ENCODE measurements at places on chromosomes 16 and 17.
A peak's percentile ranks its signal among the peaks of the same experiment; 100 is the strongest.

GRCh38 chr17:8120520-8121406 lies 2.4 kb upstream of the ALOXE3 start:
- DNase-seq = peak; percentile 34

- DNase-seq = peak; percentile 52
Observed at GRCh38 chr17:78588258-78589030, 11.2 kb upstream of the DNAH17 start.

- DNase-seq = no peak
Observed at GRCh38 chr16:72985995-72986394, 61.9 kb downstream of the ZFHX3 start.

GRCh38 chr17:65553646-65554552 lies 7.5 kb downstream of the AXIN2 start:
- DNase-seq = no peak

- no peak for DNase-seq
Observed at GRCh38 chr17:36506249-36506826, 19.9 kb downstream of the ZNHIT3 start.

GRCh38 chr17:77375108-77375916 lies 234.5 kb downstream of the SEC14L1 start:
- no peak for DNase-seq

DNA sequence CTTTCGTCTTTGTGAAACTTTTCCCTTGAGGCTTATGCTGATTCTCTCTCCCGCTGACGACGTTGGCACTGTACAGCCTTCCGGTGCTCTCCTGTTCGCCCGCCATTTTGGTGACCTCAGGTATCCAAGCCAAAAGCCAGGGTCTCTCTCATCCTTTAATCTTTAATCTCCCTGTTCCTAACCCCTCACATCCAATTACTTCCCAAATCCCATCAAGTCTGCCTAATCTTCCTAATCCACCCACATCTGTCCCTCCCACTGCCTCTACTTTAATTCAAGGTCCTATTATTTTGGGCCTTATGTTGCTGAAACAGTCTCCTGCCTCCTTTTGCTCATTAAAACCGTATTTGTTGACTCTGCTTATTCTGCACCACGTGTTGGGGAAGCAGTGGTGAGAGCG lies 7.3 kb downstream of the WRAP53 start:
- DNase-seq = no peak

DNA sequence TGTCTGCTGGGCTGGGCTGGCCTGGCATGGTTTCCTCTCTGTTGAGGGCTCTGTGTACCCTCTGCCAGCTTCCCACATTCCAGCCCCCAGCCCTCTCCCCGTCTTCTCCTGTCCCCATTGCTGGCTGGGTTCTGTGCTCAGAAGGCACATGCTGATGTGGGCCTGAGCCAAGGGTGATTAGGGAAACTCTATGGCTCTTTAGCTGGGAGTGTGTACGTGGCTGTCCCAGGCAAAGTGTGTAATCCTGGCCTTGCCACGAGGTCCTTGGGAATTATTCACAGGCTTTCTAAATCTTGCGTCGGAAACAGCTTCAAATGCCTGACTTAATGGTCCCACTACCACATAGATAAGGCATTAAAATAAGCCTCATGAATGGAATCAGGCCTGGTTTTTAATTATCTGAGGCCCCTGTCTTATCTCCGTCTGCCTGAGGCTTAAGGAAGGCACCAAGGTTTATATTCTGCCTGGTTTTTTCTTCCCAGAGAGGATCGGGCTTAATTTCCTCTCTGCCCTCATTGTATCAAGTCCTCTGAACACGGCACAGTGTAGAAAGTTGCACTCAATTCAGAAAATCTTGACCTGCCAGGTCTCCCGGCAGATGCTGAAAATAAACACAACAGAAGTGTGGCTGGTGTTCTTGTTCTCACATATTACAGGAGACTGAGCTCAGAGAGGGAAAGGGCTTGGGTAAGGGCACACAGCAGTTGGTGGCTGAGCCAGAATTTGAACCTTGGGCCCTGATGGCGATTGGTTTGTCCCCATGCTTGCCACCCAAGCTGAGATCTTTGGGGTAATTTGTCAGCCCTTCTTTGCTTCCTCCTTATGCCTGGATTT lies 52.9 kb upstream of the LGALS9 start:
- no peak for DNase-seq

- DNase-seq = no peak
Observed at GRCh38 chr17:32496395-32497073, 9.7 kb downstream of the CDK5R1 start.

GRCh38 chr16:977081-977701 lies 4.4 kb upstream of the SOX8 start:
- DNase-seq = no peak

DNA sequence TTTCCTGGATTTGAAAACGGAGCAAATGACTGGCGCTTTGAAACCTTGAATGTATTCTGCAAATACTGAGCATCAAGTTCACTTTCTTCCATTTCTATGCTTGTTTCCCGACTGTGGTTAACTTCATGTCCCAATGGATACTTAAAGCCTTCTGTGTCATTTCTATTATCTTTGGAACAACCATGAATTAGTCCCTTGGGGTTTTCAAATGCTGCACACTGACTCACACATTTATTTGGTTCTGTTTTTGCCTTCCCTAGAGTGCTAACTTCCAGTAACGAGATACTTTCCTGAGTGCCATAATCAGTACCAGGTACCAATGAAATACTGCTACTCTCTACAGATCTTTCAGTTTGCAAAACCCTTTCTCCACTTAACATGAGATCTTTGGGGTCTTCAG lies 32.3 kb downstream of the BRCA1 start:
- DNase-seq = no peak

DNA sequence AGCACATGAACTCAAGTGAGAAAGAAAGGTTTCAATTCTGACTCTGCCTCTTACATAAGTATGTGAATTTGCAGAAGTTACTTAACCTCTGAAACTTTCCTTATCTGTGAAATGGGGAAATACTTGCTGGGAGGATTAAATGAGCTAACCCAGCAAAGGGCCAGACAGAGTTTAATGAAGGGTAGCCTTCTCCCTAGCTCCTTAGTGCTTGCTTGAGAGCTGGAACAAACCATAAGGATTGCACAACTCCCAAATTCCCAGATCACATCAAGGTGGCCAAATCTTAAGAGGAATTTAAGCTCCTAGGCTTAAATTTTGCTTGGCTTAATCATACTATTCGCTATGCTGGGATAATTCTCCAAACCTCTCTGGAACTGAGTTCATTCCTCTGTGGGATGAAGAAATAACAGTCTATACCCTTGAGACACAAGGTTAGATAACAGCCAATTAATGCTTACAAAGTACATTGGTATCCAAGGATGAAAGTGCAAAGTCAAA lies 11.8 kb upstream of the WSB1 start:
- no peak for DNase-seq

- no peak for DNase-seq
Observed at GRCh38 chr17:16446338-16446983, 31.1 kb downstream of the TRPV2 start.

DNA sequence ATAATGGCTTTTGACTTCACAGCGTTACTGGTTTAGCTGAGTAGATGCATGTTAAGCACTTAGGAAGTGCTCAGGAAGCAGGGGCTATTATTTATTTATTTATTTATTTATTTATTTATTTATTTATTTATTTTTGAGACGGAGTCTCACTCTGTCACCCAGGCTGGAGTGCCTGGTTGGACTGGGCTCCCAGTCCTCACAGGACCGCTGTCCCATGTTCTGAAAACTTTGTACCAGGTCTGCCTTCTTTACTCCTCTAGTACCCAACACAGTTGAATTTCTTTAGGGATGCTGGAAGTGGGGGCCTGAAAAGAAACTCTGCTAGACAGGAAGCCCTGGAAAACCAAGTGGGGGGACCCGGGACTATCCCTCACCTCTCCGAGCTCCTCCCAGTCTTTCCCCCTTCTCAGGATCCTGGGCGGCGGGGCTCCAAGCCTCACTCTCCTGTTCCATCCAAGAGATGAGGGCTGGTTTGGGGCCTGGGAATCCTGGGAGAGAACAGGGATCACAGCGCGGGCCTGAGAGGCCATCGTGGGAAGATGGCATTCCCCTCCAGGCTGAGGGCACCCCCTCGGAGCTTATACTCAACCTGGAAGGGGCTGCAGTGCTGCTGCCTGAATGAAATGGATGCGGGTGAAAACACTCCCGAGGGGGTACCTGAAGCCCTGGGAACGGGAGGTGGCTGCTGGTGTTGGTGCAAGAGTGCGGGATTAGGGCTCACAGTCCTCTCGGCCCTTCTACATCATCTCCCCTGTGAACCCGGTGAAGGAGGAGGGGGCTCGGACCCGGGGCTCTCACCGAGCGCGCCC lies 674 bp downstream of the ZNF688 start:
- no peak for DNase-seq

GRCh38 chr16:89815639-89816348 lies 653 bp downstream of the FANCA start:
- no peak for DNase-seq
